IMR-90 (cell line): ENCODE measurements at places on chromosomes 6 and 20. TPM values are rescaled to one million over a fixed set of nuclear protein-coding genes. Genes with fewer than 3 reads are reported as not detected.

GRCh38 chr6:26158076-26158580 lies 70.9 kb downstream of the HFE start:
- DNase-seq, result no peak

GRCh38 chr6:31814677-31815024 lies 432 bp downstream of the HSPA1L start:
- DNase-seq, result peak; percentile 97

DNA sequence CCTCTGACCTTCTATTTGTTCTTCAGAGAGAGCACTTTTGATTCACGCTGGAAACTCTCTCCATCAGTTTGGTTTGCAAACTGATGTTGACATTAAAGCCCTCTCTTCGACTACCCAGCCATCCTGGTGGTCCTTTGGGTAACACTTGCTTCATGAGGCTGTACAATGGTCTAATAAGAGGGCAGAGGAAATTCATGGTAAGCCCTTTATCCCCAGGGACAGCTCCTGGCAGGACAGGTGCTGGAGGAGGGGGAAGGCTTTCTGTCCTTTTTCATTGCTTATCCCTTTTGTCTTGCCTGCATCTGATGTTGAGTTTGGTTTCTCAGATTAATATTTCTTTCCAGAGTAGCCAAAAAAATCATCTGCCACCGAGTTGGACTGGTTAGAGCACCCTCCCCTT lies 52.1 kb upstream of the CD93 start:
- no peak for DNase-seq

GRCh38 chr20:3744806-3745685 lies 12.6 kb downstream of the HSPA12B start:
- DNase-seq, result no peak

DNA sequence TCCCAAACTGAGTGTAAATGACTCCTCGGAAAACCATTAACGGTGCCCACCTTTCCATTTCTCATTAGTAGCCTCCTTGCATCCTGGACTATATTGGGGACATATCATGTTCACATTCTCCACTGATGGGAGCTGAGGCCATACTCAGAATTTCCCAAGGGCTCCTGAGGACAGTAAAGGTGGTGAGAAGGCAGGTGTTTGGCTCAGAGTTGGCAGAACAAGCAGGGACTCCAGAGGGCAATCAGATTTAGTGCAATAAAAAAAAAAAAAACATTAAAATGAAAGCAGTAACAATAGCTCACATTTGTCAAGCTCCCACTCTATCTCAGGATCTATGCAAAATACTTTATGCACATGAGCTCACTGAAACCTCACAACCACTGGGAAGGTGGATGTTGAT lies 401.4 kb downstream of the MAFB start:
- no peak for DNase-seq

Gene FIG4
- 11.3 and 12.1 TPM in 2 replicates for polyA plus RNA-seq

- no peak for DNase-seq
Measured at GRCh38 chr6:36906539-36907325, 21.0 kb downstream of the C6orf89 start.

DNA sequence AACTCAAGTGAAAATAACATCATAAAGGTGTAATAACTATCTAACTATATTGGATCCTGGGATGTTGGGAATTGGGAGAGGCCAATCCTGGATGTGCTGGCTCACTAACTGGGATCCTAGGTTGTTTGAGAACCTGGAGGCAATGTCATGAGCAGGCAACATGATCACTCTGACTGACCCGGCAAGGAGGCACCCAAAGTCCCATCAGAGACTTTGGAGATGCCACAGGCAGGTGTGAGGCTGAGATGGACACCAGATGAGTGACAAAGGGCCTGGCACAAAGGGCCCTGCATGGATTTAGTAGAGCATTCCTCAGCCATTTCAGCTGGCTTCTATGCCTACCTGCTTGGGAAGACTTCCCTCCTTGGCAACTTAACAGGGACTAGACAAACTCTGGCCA lies 38.4 kb upstream of the MYLIP start:
- no peak for DNase-seq

Gene MUC21
- not detected in 2 replicates for polyA plus RNA-seq

DNA sequence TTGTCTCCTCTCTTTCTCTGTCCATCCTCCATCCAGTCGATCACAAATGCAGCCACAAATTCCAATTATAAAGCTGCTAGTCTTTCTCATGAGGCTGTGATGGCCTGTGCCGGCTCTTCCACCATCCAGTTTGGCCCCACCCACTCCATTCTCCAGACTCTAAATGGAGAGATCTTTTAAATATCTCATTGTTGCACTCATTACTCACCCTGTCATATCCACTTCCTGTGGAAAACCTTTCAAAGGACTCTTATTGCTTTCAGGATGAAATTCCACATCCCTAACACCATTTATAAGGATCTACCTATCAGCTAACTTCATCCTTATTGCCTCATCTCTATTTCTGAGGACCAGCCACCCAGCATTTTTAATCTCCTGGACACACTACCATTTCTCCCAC lies 70.6 kb downstream of the NRN1 start:
- no peak for DNase-seq

DNA sequence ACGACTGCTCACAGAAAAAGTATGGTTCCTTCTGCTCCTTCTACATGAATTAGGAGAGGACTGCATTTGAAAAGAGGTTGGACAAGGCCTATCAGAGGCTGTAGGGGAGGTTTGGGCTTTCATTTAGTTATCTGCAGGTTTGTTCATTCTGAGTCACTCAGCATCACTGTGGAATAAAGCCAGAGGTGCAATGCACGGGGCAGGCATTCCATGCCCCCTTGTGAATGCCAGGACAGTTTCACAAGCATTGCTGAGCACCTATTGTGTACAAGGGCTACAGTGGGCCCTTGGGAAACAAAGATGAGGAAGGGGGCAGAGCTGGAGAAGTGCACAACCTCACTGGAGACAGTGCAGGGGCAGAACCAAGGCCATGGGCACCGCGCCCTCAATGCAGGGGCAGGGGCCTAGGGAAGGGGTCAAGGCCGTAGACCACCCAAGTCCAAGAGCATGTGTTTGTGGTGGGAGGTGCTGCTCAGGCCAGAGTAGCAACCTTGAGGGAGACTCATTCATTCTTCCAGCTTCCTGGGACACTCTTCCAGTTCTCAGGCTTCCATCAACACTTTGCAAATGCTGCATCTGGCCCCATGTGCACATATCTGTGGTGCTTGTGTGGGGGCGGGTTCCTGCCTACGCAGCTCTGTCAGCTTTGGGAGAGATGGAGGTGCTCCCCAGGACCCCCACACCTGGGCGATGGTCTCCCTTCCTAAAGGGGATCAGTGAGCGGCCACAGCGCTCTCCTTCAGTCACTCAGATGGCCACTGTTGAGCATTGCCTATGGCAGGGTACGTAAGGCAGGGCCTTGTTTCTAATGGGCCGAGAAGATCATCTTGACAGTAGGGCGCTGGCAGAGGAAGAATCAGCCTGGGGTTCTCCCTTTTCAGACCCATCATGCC lies 204.5 kb downstream of the SYNDIG1 start:
- peak; percentile 75 for DNase-seq

DNA sequence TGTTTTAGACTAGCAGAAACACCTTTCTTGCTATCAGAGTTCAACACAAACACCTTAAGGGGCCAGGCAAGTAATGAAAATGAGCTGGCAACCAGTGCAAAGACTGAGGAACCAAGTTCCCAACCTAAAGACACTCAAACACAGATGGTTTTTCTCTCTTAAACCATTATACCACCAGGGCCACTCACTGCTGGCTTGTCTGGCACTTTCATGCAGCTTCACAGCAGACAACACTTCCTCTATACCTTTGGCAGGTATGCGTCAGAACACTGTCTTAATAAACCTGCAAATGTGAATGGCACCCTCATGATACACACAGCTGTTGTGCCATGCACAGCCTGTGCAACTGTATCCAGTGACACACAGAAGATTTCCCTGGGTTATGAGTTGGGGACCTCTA lies 41.6 kb downstream of the NFATC2 start:
- DNase-seq, result no peak

Gene TRIM15
- not detected in 2 replicates for polyA plus RNA-seq

- DNase-seq, result peak; percentile 42
Measured at GRCh38 chr6:106620931-106621672, 8.2 kb downstream of the RTN4IP1 start.

Gene TP53TG5
- polyA plus RNA-seq, result not detected in 2 replicates

DNA sequence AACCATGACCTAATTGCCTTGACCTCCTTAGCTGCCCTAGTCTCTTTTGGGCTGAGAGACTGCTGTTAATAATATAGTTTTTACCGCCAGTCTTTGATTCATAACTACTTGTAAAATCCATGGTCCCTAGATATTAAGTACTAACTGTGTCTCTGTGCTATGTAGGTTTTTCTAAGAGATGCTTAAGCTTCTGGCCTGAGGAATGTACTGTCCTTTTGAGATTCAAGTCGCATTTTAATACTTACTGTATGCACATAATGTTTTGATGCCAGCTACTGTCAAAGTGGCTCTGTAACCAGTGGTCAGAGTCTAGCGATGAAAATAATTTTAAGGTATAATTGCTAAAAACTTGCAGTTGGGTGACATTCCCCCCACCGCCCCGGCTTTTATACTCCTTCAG lies 2.1 kb downstream of the AKAP12 start:
- DNase-seq, result no peak

- DNase-seq, result peak; percentile 68
Measured at GRCh38 chr6:28789553-28790083, 134.2 kb downstream of the TRIM27 start.

GRCh38 chr6:40899684-40900155 lies 139.3 kb downstream of the UNC5CL start:
- DNase-seq, result no peak

DNA sequence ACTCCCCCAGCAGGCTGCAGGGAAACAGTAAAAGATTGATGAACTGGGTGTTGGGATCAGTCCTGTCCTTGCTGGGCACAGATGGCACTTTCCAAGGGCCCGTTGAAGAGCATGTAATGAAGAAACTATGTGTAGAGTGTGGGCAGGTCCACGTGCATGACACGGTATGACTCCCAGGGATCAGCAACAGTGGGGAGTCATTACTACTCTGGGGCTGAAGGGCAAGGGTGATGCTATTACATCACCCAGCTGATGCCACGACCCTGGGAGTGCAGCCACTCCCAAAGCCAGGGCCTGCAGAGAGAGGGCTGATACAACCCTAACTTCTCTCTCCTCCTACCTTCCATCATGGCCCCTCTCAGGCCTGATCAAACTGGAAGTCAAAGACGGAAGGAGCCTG lies 20.1 kb downstream of the KCNK17 start:
- DNase-seq, result no peak

DNA sequence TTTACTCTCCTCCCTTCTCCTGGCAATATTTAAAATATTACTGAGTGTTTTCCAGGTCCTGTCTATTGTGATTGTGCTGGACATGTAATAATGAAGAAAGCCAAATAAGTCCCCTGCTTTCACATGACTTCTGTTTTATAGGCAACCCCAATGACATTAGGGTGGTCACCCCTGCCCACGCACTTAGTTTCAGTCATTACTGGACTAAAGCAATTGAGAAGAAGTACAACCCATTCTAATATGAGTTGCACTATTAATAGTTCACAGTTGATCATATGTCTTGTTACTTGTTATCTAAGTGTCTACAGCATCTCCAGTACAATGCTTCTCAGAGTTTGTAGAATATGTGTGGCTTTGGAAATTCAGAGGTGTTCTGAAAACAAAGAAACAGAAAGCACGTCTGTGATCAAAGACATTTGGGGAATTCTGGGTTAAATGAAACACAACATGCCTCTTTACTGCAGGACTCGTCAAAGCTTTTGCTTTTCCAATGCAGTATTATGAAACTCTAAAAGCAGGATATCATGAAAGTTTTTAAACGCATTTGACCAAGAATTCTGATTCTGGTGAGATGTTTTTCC lies 789.5 kb downstream of the DHX35 start:
- DNase-seq, result no peak

Gene KCNG1
- polyA plus RNA-seq, result 51.4 and 54.6 TPM in 2 replicates

GRCh38 chr6:87669051-87669450 lies 33.0 kb downstream of the AKIRIN2 start:
- no peak for DNase-seq

DNA sequence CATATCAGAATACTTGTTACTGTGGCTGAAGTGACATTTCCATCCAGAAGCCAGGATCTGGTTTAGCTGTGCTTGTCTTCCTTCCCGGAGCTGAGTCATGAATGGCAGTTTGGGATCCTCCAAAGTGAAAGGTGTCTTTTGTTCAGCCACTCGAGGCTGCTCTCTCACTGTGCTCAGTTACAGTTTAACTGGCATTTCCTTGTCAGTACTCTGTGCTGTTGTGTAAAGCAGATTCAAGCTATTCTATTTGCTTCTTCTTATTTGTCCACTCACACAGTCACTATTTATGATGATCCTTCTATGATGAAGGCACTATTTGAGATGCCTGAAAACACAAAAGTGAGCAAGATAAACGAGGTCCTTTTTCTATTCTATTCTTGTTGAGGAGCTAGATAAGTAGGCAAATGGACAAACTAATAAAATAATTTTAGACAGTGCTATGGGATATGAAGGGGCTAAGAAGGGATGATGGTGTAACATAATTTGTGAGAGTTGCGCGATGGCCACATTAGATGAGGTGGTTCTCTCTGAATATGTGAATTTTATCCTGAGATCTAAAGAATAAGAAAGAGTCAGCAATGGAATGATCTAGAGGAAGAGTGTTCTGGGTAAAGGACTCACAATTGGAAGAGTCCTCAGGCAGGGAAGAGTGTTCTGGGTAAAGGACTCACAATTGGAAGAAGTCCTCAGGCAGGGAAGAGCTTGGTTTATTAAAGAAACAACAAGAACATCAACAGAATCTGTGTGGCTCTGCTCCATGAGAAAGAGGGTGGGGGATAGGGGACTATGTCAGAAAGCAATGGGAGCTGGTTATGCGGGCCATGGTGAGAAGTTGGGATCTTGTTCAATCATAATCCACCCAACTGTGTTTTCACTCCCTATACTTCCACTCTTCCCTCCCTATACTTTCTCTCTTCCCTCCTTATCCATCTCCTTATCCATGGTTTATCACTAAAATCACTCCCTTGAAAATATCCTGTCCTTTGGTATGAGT lies 40.1 kb downstream of the CYP24A1 start:
- peak; percentile 44 for DNase-seq
